Activated CD4-positive, CD25-positive, alpha-beta regulatory T cell (primary cell): ENCODE measurements at places on chromosomes 3 and 15.

- no peak for DNase-seq
These were observed 301.6 kb upstream of the THBS1 start for GRCh38 chr15:39279311-39279710.

DNA sequence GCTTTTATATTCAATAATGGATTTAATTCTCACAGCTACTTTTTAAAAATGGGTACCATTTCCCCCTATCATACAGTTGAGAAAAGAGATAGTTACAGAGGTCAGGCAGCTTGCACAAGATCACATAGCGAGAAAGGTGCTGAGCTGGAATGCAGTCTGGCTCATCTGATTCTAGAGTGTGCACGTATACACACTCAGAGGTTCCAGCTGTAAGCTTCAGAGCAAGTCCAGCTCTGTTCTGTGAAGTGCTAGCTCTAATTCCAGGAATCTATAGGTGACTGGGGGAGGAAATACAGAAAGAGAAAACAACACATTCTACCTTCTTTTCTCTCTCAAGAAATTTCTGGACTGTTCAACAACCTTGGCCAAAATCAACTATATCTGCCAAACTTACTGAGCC, 318.7 kb downstream of the FOXP1 start:
- DNase-seq: no peak

DNA sequence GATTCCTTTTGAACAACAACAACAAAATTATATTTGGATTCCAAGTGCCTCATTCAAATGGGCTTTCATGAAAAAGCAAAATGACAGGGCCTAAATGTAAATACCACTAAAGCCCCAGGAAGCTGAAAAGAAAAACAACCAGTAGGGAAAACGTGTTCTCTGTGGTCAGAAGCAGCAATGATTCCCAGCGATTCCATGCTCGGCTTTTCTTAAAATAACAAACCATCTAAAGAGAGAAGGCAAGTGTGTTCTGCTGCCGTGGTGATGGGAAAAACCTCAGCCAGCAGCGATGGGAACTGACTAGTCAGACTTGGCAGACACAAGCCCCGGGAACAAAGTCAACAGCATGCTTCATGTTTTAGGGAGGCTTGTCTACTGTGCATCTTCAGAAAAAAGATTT, 153.6 kb downstream of the TNIK start:
- DNase-seq: no peak

DNA sequence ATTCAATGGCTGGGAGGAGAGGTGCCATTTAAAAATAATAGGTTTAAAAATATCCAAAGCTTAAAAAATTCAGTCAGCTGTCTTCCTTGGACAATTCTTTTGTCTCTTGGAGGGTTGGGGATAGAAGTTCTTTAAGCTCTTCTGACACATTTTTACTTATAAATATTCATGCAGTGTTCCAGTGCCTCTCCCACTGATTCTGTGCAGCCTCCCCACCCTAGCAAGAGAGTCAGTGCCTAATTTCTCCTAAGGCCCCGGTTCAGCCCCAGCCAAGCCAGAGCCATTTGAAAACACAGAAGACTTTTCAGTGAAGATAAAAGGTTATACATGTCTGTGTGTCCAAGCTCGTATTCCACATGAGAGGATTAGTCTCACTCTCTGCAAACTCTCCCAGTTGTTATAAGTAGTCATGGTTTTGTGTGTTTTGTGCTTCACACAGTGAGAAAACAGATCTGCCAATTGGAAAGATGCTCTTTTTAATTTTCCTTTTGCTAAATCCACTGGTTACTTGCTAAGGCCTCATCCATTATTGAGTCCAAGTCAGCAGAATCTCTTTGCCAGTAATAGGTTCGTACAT, 141.3 kb downstream of the CD47 start:
- no peak for DNase-seq

- DNase-seq: no peak
These were observed 36.3 kb upstream of the TSC22D2 start for GRCh38 chr3:150371741-150372254.

GRCh38 chr3:126051234-126051633, 32.7 kb downstream of the SLC41A3 start:
- DNase-seq: no peak

GRCh38 chr15:89551550-89551949, 23.7 kb upstream of the TICRR start:
- DNase-seq: no peak

DNA sequence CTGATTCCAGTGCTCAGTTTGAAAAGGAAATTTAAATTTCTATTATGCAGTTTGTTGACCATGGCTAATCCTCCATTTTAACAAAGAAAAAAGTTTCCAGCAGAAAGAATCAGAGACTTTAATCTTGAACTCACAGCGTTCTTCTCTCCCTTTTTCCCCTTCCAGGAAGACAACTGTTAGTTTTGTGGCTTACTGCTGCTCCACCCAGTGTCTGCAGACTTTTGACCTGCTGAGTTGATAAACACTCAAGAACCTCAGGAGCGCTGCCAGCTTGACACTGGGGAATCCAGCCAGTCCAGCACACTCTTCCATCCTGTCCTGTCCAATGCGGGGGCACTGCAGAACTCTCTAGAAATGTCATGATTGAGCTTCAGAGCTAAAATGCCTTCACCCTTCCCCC, 134.6 kb downstream of the LRRC28 start:
- no peak for DNase-seq

DNA sequence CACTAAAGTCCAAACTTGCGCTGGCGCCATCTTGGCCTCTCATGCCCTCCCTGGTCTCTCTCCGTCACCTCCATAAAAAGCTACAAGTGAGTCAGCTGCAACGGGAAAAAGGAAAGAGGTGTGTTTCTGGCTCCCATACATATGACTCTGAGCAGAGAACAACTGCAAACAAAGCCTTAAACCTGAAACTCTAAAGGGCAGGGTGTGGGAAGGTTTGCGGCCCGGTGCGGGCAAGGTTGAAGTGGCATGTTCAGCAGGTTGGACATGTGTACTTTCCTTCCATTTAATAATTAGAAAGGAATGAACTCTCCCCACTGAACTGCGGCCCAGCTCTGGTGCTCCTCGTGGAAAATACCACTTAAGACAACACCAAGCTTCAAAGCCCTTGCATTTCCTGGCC, 59.0 kb upstream of the PPARG start:
- no peak for DNase-seq

DNA sequence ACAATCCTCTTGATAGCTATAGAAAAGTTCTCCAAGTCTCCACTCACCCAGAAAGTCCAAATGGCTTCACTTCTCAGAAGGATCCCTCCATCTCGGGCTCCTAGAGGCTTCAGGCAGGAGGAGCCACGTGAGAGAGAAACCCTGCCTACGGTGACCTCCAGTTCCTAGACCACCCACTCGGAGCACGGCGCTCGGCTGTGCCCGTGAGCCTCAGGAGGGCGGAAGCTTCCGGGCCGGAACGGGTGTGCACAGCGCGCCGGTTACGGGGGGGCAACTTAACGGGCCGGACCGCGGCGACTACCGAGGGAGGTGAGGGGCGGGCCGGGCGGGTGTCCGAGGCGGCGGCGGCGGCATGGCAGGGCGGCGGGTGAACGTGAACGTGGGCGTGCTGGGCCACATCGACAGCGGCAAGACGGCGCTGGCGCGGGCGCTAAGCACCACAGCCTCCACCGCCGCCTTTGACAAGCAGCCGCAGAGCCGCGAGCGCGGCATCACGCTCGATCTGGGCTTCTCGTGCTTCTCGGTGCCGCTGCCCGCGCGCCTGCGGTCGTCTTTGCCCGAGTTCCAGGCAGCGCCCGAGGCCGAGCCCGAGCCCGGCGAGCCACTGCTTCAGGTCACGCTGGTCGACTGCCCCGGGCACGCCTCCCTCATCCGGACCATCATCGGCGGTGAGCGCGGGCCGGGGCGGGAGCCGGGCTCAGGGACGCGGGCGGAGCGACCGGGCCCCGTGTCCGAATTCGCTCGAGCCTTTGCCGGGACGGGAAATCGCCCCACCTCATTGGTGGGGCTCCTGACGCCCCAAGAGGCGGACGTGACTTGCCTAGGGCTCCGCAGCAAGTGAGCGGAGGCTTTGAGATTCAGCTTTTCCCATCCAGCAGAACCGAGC, at the start of gene EEFSEC:
EEFSEC (plus strand) TSS at position 326 of the 886 bp plus-strand sequence; CDS start at position 353, 27 bp downstream.
- DNase-seq: peak; percentile 70

- DNase-seq: no peak
These were observed 18.5 kb upstream of the NMNAT3 start for GRCh38 chr3:139696314-139696604.

DNA sequence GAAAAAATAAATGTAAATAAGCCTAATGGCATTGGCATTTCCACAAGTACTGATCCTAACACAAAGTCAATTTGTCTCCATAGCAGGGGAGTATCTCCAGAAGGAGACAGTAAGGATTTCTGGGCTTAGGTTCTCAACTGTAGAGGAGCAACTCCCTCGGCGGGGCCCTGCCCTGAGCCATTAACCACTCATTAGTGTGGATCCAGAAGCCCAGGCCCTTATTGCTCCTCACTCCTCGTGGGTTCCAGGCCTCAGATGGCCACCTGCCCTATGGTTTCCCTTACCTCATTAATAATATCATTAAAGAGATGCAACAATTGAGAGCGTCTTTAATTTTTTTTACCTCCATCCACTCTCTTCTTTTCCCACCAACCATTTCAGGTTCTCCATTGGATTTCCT, 85.3 kb upstream of the CLDN18 start:
- DNase-seq: no peak

GRCh38 chr3:116001151-116001621, 377.9 kb downstream of the GAP43 start:
- DNase-seq: no peak

DNA sequence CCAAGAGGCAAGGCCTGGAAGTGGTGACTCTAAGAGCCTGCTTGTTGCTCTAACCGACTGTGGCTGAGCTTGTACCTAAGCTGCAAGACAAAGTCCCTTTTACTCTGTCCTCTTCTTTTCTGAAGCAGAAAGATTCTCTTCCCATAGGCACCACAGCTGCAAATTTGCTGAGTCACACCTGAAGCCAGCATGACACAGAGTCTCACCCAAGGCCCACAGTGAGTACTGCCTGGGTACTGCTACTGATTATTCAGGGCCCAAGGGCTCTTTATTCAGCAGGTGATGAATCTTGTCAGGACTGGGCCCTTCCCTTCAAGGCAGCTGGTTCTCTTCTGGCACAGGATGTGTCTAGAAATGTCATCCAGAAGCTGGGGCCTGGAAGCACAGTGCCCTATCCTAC, 18.9 kb upstream of the TIGIT start:
- DNase-seq: no peak

GRCh38 chr3:116614795-116615362, 94.7 kb upstream of the TUSC7 start:
- DNase-seq: no peak

GRCh38 chr15:58731756-58732535, 17.6 kb downstream of the ADAM10 start:
- DNase-seq: no peak

DNA sequence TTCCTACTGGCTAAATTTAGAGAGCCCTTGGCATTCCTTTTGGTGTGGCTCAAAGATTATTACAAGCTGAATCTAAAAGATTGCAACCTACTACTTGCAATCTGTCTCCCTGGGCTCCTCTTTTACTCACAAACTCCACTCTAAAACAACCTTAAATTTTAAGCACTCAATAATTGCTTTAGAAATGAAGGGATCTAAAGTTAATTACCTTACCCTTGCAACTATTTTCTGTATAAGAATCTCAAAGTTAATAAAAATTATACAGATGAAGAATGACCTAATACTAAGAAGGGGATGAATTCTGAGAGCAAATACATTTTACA, 60.2 kb downstream of the ESYT3 start:
- no peak for DNase-seq

DNA sequence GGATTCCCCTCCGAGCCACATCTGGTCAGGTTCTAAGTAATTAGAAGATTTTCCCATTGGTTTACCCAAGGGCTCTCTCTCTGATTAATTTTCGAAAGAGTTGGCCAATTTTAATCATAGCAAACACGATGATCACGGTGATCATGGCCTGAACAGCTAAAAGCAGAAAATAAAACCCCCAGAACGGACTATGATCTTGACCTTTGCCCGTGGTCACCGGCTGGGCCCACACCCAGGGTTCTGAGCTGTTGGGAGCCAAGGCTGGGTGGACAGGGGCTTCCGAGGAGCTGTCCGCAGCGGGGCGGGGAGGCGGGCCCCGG, 2.6 kb downstream of the GP5 start:
- no peak for DNase-seq

- DNase-seq: no peak
These were observed 276.3 kb upstream of the ARRDC4 start for GRCh38 chr15:97684249-97684648.

DNA sequence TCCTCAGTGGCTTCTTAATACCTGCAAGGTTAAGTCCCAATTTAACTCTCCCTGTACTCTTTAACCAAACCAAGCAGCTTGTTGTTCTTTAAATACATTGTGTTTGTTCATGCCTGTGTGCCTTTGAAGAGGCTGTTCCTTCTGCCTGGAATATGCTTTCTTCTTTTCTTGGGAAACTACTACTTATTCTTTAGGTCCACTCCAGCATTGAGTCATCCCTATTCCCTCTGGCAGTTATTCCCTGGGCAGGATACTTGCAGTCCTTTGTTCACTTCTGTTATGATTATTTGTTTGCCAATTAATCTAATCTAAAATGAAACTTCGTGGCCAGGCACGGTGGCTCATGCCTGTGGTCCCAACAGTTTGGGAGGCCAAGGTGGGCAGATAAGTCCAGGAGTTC, 139.3 kb downstream of the ZNF609 start:
- DNase-seq: no peak

GRCh38 chr15:33100314-33100713, 94.2 kb downstream of the FMN1 start:
- no peak for DNase-seq
